A549 treated with Hydrocortisone at 1 μM for 4 hours (cell line): ENCODE measurements at places on chromosomes 3 and 15. TPM values are rescaled to one million over a fixed set of nuclear protein-coding genes. Genes with fewer than 3 reads are reported as not detected.

Gene PODXL2
- total RNA-seq = 8.6 to 11.0 TPM (median 9.2 TPM) in 5 replicates

Gene VIPR1
- total RNA-seq = 1.4 to 1.7 TPM (median 1.4 TPM) in 5 replicates

Gene ASB7
- 9.6 to 12.7 TPM (median 11.8 TPM) in 5 replicates for total RNA-seq

Gene GNAT1
- 0.21 TPM in 1 of 5 replicates, not detected in the others for total RNA-seq

Gene CNOT10
- total RNA-seq = 25.8 to 31.5 TPM (median 28.9 TPM) in 5 replicates

Gene CPNE9
- total RNA-seq = 0.10 to 0.30 TPM (median 0.18 TPM) in 5 replicates

Gene GABRB3
- total RNA-seq = 60.1 to 88.7 TPM (median 74.5 TPM) in 5 replicates

Gene DIS3L
- 27.1 to 40.4 TPM (median 33.5 TPM) in 5 replicates for total RNA-seq

Gene CADM2
- total RNA-seq = 0.10 to 0.30 TPM (median 0.21 TPM) in 4 of 5 replicates, not detected in the other

Gene SLC9A9
- total RNA-seq = 0.03 to 0.23 TPM (median 0.15 TPM) in 5 replicates

Gene AZI2
- 40.2 to 42.2 TPM (median 41.2 TPM) in 5 replicates for total RNA-seq

Gene ZIC1
- total RNA-seq = 0.01 to 0.18 TPM (median 0.10 TPM) in 3 of 5 replicates, not detected in the others
